CD4-positive, alpha-beta T cell treated with Interleukin-15 for 1 hour (primary cell): ENCODE measurements at places on chromosomes 1 and 21.

- DNase-seq = no peak
Measured at GRCh38 chr1:34378968-34379856, 202.5 kb downstream of the C1orf94 start.

GRCh38 chr1:90837420-90837819 is 120.3 kb upstream of the BARHL2 start:
- no peak for DNase-seq

DNA sequence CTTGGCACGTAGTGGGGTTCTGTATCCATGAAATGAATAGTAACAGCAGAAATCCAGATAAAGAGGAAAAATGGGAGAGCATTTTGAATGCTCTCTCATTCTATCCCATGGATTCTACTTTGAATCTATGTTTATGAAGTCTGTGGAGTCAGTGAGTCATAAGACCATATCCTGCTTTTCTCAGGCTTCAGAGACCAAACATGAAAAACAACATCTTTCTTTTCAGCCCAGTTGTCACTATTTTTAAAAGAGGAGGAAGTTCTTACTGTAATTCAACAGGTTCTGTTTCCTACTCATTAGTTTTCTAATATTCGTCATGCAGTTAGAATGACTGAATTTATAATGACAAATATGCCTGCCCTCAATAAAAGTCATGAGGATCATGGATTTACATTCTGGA is 39.4 kb upstream of the CD55 start:
- no peak for DNase-seq

- DNase-seq = no peak
Measured at GRCh38 chr1:225883616-225884265, 1.6 kb upstream of the TMEM63A start.

DNA sequence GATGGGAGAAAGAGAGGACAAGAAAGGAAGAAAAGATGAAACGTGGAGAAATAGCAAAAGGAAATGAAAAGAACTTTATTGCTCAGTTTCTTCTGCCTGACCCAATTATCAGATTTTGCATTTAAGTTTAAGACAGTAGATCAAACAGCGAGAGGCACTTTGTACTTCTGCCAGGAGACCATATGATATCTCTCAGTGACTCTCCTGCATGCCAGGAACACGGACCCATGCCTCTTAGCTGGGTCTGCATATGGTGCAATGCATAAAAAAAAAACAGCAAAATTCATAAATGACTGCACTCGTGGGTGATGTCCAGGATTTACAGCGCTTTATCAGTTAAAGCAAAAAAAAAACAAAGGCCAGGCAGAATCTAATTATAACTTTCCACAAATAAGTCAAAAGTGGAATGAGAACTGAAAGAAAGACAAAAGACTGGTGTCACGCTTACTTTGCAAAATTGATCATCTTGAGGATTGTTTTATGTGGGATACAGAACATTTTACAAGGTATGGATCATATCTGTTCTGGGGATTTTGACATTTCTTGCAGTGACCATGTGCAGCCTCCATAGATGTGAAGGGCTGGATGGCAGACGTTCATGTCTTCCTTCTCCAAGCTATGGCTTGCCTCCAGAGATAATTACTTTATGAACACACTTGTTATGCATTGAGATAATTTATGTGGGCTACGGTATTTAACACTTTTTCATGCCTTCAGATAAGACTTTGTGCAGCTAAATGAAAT is 79.5 kb downstream of the RUNX1 start:
- DNase-seq = no peak

DNA sequence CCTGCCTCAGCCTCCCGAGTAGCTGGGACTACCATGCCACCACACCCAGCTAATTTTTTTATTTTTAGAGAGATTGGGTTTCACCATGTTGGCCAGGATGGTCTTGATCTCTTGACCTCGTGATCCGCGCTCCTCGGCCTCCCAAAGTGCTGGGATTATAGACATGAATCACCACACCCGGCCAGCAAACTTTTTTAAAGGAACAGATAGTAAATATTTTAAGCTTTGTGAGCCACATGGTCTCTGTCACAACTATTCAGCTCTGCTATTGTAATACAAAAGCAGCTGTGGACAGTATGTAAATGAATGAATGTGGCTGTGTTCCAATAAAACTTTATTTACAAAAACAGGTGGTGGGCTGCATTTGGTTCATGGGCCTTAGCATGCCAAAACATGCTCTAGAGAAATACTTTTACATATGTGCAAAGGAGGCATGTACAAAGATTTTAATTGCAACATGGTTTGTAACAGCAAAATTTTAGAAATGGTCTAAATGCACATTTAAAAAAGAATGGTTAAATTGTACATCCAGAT is 47.0 kb downstream of the CDCP2 start:
- DNase-seq = no peak

GRCh38 chr1:112188611-112189010 is 199.1 kb upstream of the KCND3 start:
- no peak for DNase-seq

DNA sequence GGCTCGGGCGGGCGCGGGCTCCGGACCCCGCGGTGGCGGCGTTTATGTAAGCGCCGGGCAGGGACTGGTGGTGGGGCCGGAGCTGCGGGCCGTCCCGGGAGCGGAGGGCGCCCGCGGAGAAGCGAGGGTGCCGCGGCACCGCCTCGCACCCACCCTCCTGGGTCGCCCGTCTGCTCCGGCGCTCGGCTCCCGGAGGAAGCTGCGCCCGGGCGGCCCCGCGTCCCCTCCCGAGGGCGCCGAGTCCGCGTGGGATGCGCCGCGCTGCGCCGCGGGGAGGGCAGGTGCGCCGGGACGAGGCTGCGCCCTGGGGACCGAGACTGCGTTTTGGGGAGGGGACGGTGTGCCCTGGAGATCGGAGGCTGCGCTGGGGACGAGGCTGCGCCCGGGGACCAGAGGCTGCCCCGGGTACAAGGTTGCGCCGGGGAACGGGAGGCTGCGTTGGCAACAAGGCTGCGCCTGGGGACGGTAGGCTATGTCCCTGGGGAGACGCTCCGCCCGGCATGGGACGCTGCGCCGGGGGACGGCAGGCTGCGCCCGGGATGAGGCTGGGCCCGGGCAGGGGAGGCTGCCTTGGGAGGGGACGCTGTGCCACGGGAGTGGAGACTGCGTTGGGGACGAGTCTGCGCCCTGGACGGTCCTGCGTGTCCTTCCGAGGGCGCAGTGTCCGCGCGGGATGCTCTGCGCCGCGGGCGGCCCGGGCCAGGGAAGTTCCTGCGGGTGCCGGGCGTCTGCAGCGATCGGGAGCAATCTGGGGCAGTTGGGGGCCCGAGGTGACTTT is 627 bp downstream of the ADARB1 start:
- DNase-seq = no peak

GRCh38 chr1:147717051-147717705 is 43.2 kb downstream of the GJA5 start:
- DNase-seq = peak; percentile 20

DNA sequence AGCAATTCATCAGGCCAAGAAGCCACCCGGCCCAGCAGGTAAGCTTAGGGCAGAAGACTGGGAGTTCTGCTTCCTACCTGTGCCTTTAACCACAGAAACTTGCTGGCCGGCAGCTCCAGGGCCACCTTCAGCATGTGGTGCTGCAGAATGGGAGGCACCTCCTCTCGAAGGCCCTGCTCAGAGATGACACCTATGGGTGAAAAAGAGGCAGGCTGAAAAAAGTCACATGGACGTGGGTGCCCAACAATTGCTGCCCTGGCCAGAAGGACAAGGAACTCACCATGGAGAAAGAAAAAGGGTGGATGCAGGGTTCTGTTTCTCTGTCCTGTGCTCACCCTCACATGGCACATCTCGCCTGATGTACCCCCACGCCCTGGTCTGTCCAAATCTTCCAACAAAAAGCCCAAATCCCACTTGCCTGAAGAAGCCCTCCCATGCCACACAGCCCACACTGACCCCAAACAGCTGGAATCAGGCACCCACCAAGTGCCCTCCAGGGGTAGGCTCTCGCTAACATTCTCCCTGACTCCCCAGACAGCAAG is 33.0 kb downstream of the URB1 start:
- no peak for DNase-seq

DNA sequence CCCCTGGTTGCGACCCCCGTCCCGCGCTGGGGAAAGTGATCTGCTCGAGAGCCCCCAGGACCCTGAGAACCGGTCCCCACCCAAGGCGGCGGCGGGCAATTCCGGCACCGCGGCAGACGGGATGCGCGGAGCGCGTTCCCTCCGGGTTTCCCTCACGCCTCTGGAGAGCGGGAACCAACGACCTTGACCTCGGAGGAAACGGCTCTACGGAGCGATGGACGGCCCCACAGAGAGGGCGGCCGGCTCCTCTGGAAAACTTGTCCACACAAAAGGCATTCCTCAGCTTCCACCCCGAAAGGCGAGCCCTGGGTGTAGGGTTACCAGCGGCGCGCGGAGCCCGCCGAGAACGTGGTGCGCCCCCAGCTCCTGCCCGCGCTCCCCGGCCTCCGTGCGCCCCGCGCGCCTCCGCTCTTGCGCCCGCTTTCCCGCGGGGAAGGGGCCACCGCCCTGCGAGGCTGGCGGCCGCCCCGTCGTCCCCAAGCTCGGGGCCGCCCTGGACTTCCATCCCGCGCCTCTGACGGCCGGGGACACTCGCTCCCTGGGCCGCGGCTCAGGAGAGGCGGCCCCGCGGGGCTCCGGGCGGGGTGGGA is 391 bp upstream of the KIAA1614 start:
- DNase-seq = no peak

GRCh38 chr1:115469703-115470476 is 131.8 kb upstream of the NGF start:
- no peak for DNase-seq

DNA sequence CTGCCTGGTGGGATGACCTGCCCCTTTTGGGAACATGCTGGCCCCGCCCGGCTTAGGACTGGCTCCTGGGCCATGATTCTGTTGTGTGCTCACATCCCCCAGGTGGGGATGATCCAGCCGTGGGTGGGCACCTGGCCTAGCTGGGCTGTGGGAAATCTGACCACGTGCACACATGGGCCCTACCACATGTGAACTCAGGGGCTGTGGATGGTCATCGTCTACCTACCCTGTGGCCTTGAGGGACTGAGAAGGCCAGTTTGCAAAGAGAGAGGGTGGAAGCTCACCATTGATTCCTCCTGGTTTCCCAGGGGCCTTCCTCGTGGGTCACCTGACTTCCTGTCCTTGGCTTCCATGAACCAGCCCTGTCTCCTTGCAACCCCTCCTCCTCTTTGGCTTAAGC is 19.4 kb upstream of the PCP4 start:
- no peak for DNase-seq

DNA sequence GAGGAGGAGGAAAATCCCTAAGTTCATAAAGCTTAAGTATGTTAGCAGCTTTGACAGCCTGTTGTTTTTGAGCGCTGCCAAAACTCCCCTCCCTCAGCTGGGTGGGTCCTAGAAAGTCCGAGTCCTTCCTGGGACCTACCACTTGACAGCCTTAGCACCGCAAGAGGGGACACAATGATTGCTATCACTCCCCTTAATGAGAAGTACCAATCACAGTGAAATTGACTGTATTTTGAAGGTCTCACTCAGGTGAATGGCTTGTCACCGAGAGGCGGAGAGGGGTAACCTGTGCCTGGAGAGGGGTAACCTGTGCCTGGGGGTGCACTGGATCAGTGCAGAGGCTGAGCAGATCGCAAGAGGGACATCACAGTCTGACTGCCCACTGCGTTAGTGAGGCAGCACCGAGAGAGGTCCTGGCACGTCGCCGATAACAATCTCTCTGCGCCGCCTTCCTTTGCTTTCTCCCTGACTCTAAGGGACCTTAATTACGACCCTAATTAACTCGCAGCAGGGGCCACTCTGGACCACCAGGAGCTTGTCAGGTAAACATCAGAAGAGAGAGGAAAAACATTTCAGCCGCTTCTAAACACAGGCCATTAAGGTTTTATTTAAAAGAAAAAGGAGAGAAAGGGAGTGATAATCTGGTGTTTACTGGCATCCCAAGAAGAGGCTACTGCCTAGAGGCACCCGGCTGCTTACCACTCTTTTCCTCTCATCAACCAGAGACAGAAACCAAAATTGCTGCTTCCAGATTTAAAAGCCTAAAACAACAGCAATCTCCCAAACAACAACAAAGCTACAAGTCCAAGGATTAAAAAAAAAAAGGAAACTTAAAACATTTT is 25.7 kb upstream of the KCNK1 start:
- DNase-seq = no peak

- no peak for DNase-seq
Measured at GRCh38 chr1:156704930-156705320, 458 bp downstream of the CRABP2 start.

GRCh38 chr21:35674091-35674671 is 386.1 kb downstream of the SETD4 start:
- no peak for DNase-seq

DNA sequence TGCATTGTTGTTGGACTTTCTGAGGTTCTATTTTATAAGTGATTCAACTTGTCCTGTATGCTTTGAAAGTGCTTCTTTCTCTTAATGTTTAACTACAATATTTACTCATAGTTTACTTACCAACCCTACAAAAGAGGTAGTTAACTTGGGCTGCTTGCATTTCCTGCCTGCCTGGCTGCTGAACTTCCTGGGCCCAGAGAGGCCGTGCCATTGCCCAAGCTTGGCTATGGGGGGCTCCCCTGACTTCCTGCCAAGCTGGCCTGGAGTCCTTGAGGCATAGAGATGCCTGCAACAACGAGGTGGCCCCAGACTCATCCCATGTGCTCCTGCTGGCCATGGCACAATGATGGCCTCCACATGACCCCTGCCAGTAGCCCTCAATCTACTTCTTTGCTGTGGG is 361.6 kb upstream of the PLD5 start:
- no peak for DNase-seq

DNA sequence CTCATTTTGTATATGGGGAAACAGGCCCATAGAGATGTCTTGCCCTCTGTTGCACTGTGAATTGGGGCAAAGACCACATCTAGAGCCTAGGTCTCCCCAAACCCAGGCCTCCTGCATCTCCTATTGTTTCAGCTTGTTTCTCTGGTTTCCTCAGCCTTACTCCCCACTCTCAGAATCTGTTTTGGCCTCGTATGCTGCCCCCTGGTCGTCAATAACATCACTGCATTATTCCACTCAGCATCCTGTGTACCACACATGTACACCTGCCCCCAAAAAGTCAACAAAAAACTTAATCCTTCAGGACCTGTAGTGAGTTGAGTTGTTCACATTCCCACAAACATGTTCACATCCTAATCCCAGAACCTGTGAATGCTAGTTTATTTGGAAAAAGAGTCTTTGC is 184.8 kb downstream of the BRINP2 start:
- no peak for DNase-seq

DNA sequence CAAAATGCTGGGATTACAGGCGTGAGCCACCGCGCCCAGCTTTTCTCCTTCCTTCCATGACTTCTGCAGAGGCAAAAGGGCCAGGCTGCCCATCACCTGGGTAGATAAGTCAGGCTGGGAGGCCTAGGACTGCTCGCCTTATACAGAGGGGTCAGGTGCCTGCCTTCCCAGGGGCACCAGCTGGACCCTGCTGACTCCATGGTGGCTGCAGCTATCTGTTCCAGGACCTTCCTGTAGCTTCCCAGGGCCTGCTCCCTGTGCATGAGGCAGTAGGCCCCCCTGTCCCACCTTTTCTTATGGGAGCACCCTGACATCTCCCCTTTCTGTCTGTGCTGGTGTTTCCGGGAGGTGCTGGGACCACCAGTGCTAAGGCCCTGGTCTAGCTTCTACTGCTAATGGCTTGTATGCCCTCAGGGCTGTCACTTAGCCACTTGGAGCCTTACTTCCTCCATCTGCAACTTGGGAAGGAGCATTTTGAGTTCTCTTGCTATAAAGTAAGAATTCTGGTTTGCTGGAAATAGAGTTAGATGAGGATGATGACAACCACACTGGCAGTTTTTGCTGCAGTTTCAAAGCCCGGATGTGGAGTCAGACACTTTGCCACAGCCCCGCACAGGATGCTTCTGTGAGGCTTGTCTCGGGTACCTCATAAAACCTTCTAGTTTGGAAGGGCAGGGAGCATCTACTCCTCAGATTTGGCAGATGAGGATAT is 14.4 kb downstream of the SOX13 start:
- no peak for DNase-seq

- DNase-seq = no peak
Measured at GRCh38 chr1:24362982-24363614, 43.9 kb downstream of the GRHL3 start.
